ENCODE measurements at places on chromosomes 2 and 18. TPM values are rescaled to one million over a fixed set of nuclear protein-coding genes. Genes with fewer than 3 reads are reported as not detected.
A peak's percentile ranks its signal among the peaks of the same experiment; 100 is the strongest.

DNA sequence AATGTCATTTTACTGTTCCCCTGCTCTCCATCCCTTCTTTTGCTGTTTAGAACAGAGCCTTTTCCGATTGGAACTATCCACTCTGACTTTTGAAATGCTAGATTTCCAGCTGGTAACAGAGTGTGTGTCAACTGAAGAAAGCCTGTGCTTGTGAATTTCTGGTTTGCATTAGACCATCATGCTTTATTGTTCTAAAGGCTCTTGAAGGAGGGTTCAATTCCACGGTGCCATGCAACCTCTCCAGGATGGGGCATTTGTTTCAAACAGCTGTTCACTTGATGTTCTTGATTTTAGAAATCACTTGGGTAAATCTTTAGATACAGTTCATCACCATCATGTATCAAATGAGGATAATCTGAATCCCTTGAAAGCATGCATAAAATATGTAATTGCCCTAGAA is 156.7 kb downstream of the QPCT start:
- no peak for DNase-seq

DNA sequence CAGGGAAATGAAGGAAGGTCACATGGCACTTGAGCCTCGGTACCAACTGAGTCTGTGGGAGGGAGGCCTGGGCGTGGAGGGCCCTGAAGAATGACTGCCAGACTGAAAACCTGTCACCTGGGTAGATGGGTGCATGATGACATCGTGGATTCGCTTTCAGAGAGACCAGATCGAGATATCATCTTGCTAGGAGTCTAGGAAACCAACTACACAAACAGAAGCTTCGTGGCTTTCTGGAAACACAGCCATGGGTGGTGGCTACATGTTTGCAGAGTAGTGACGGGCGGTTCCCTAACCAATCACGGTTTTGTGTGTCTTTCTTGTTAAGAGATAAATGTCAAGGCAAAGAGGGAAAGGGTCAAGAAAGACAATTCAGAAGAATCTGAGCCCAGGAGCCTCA is 155.0 kb downstream of the EIPR1 start:
- DNase-seq = no peak

GRCh38 chr2:13201924-13202323 is 485.2 kb downstream of the TRIB2 start:
- DNase-seq = no peak

- no peak for DNase-seq
Observed at GRCh38 chr2:10220045-10220901, 82.4 kb upstream of the HPCAL1 start.

- no peak for DNase-seq
Observed at GRCh38 chr2:1011006-1011405, 60.4 kb downstream of the SNTG2 start.

- no peak for DNase-seq
Observed at GRCh38 chr2:237618449-237618848, 8.9 kb upstream of the LRRFIP1 start.

DNA sequence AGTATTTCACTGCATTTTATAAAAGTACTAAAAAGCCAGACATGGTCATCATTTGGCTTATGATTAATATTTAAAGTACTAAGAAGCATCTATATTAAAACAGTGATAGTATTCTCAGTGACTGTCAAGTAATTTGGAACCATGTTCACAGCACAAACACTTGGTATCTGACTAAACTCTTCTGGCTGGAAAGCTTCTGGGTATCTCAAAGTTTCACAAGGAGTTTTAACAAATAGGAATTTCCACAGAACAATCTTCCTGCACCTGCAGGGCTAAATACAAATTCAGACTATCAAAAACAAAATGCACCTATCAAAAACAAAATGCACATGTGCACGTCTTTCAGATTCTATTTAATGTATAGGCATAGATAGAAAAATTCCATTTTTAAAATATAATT is 158.8 kb downstream of the L3MBTL4 start:
- DNase-seq = no peak

DNA sequence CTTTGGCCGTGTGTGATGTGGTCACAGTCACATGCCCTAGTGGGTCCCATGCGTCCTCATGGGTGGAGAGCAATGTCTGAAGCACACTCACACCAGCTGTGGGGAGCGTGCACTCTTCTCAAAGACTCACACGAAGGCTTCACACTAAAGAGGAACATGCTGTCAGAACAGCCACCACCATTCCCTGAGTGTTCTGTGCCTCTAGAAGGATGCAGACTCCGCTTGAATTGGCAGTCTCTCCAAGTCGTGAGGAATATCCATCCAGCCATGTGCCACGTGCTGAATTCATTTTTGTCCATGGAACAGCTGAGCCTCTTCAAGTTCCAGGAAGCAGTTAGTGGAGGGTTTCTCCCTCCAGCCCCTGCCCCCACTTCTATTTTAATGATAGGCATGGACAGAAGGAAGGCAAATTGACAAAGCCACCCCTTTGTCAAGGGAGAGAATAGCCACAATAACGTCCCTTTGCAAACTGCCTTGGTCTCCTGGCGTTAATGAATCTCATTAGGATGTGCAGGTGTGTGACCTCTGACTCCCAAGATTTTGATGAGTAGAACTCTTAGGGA is 464.3 kb upstream of the ID2 start:
- no peak for DNase-seq

DNA sequence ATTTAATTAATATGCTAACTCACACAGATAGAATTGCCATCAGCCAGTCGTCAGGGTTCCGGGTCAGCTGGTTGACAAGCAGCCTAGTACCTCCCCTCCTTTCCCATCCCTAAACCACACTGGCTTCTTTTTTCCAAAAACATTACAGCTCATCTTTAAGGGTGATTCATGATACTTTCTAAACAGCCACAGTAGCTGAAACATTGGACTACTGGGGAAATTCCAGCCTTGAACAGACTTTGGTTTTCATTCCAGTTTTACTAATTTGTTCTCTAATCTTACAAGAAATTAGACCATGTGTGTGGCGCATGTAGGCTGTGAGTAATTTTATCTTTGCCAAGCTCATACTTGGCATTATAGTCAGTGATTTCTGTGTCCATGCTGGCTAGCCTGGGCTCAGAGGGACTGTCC is 110.8 kb downstream of the FMNL2 start:
- DNase-seq = no peak

GRCh38 chr18:42113529-42114191 is 158.6 kb downstream of the PIK3C3 start:
- DNase-seq = no peak

DNA sequence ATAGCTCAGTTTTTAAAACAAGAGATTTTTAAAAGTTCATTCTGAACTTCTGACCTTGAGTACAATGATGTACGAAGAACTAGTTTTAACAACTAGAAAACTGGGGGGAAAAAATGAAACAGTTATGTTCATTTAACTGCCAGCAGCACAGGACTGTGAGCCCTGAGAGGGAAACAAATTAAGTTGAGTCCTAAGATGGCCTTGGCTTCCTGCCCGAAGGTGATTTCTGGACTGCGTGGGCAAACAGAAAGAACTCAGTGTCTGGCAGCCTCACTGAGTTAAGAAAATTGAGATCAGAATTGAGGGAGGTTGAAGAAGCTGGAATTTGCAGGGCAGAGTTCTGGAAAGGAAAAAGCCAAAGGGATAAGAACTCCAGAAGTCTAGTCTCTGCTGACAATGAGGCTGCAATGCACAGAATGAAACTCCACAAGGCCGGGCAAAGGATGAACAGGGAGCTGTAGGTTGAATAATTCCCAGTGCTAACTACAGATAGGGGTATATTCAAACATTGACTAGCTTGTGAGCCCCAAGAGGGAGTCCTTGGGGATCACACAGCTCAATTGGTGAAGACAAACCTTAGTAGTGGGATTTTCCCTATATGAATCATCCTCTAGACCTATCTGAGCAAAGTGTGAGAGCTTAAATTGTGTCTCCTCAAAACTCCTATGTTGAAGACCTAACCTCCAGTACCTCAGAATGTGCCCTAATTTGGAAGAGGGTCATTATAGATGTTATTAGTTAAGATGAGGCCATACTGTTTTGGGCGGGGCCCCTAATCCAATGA is 13.1 kb upstream of the CRACDL start:
- no peak for DNase-seq

DNA sequence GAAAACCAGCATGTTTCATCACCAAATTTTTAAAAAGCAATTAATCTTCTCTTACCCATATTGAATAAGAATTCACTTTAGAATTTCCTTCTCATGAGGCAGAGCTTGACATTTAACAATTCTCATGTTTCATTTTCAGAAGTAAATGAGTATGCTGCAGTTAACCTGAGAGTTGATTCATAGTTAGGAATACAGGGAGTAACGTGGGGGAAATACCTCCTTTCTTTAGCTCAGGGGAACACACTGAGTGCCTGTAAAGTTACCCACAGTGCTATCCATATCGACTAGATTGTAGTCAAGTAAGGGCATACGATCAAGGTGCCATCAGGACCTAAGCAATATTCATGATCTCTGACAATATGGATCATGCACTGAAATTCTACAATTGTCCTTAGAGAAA is 38.9 kb upstream of the ATIC start:
- DNase-seq = no peak

DNA sequence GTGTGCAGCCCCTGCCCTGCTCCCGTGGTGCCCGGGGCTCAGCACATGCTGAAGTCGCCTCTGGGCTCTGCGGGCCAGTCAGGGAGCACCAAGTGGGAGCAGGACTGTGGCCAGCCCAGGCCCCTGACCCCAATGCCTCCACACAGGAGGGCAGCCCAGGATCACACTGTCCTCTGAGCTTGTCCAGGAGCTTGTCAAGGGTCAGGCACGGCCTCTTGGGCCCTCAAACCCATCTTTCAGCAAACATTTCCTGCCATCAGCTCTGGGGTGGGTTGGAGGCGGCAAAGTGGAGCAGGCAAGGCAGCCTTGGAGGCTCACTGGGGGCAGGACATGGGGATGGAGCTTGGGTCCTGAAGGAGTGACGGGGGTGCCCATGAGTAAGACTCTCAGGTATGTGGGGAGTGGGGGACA is 10.3 kb downstream of the SNED1 start:
- DNase-seq = peak; percentile 5

DNA sequence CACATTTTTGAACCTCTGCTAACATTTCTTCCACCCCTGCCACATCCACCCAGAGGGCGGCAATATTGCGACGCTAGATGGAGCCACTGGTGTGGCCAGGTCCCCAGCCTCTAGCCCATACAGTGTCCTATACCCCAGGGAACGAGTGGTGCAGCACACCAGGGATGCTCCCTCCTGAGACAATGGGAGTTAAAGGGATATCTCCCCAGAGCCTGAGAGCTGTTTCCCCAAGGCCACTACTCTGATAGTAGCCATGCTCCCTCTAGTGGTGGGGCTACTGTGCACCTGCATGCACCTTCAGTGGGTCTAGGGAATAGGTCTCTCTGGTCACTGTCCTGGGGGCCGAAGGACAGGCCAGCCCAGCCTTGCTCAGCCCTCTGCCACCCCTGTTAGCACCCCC is 336.4 kb upstream of the FSHR start:
- DNase-seq = no peak

DNA sequence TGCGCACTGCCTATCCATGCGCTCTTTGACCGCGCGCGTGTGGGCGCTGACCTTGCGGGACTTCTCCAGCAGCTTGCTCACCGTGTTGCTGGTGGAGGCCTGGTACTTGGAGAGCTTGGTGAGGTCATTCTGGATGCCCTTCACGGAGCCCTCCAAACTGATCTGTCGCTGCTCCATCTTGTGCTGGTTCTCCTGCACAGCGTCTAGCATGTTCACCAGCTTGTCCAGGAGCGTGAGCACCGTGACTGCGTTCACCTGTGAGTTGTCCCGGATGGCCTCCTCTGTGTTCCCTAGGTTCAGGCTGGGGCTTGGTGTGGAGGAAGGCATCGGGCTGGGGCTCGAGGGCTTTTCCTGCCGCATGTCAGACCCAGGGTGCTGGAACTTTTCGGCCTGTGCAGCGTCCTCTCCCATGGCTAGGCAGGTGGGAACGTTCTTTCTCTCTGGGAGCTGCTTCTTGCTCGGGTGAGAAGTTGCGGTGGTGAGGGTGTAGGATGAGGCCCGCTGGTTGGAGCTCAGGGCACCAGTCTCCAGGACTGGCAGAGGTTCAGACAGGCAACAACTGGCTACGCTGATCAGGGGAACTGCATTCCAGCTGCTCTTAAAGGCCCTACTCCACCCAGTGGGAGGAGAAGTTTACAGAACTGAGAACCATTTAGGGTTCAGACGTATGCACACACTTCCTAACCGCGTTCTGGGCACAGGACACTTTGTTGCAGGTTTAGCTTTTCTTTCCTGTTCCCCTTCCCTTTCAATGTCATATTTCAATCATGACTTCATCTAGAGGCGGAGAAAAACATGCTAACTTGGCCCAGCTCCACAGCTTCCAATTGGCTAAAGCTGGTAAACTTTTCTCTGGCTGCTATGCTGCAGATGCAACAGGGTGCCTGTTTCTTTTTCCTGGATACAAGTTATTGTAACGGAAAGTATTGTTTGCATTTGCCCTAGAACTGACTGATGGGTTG is at the start of gene CAVIN2:
TSS of gene CAVIN2 (minus strand) at position 574 of the 962 bp plus-strand sequence. CDS start at position 411, 163 bp downstream.
- DNase-seq = no peak

DNA sequence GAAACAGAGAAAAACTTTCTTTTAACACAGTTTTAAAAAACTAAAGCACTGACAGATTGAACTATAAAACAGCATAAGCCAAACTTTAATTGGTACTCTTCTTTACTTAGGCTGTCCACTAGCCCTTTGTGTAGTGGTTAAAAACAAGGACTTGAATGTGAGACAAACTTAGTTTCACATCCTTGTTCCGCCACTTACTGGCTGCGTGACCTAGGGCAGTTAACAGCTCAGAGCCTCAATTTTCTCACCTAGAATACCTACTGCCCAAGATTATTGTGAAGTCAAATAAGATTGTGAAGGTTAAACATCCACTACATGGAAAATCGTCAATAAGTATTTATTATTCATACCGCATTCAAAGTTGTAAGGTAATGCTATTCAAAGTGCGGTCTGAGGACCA is 2.0 kb downstream of the WDR35 start:
- no peak for DNase-seq

DNA sequence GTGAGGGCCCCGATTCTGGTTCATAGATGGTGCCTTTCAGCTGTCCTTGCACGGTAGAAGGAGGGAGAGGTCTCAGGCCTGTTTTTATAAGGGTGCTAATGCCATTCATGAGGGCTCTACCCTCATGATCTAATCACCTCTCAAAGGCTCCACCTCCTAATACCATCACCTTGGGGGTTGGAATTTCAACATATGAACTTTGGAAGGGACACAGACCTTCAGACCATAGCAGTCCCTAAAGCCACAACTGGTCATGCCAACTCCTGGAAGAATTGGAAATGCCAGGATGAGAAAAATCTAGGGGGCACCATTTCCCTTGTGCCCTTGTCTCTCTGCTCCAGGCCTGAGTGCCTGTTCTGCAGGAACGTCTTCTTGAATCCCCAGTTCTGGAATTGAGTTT is 124.8 kb upstream of the DAPL1 start:
- DNase-seq = no peak

- no peak for DNase-seq
Observed at GRCh38 chr2:234596696-234597575, 100.1 kb upstream of the ARL4C start.

Gene FAHD2B
- total RNA-seq = 33.3 TPM

Gene ZSWIM2
- not detected for total RNA-seq

Gene MFSD2B
- 0.68 TPM for total RNA-seq

Gene UGT1A7
- not detected for total RNA-seq

Gene EVX2
- not detected for total RNA-seq

Gene NT5C1B
- total RNA-seq = not detected

Gene UBR3
- total RNA-seq = 24.4 TPM

Gene AKAIN1
- total RNA-seq = not detected

Gene EPC2
- 94.2 TPM for total RNA-seq
